ENCODE measurements at places on chromosomes 5 and 9. TPM values are rescaled to one million over a fixed set of nuclear protein-coding genes. Genes with fewer than 3 reads are reported as not detected.

Gene IFNA8
- total RNA-seq: not detected

GRCh38 chr9:109455861-109456260 lies 42.2 kb downstream of the PTPN3 start:
- DNase-seq: no peak

DNA sequence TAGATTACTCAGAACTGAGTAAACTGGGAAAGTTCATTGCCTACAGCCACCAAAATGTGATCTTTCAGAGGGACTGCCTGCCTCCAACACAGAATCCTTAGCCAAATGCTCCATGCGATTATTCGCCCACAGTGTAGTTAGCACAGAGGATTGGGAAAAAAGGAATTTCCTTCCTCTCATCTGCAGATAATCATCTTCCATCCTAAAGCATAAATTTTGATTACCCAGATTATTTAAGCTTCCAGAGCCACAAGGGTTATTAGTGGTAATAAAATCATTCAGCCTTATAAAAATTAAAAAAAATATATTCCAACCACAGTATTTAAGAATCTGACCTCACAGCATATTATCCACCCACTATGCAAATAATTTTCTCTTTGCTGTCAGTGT lies 285.3 kb upstream of the GRAMD2B start:
- no peak for DNase-seq

Gene IFNK
- not detected for total RNA-seq

Gene USP20
- 5.6 TPM for total RNA-seq

Gene FOXD1
- total RNA-seq: 1.3 TPM

DNA sequence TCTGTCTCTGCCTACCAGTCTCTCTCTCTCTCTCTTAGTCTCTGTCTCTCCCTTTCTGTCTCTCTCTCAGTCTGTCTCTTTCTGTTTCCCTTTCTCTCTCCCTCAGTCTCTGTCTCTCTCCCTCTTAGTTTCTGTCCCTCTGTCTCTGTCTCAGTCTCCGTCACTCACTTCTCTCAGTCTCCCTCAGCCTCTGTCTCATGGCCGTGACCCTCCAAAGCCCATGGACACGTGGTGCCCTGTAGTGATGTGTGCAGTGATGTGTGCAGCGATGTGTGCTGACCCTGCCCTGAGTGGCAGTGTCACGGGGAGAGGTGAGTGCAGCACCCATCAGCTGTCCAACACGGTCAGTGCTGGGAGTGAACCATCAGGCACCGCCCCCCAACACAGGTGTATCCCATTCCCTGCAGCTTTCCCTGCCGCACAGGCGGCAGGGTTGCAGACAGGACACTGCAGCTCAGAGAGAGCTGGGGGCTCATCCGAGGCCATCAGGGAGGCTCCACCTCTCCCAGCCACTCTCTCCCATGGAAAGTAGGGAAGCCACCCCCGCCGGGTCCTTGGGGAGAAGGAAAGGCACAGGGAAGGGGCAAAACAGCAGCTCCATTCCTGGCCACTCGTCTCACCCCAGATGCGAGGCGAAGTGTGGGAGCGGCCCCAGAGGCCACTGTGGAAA lies 794 bp upstream of the LRRC14B start:
- DNase-seq: no peak

GRCh38 chr5:167348251-167348926 lies 943.1 kb upstream of the WWC1 start:
- DNase-seq: no peak

- DNase-seq: no peak
These were observed 84.9 kb downstream of the KIF4B start for GRCh38 chr5:155098433-155098832.

DNA sequence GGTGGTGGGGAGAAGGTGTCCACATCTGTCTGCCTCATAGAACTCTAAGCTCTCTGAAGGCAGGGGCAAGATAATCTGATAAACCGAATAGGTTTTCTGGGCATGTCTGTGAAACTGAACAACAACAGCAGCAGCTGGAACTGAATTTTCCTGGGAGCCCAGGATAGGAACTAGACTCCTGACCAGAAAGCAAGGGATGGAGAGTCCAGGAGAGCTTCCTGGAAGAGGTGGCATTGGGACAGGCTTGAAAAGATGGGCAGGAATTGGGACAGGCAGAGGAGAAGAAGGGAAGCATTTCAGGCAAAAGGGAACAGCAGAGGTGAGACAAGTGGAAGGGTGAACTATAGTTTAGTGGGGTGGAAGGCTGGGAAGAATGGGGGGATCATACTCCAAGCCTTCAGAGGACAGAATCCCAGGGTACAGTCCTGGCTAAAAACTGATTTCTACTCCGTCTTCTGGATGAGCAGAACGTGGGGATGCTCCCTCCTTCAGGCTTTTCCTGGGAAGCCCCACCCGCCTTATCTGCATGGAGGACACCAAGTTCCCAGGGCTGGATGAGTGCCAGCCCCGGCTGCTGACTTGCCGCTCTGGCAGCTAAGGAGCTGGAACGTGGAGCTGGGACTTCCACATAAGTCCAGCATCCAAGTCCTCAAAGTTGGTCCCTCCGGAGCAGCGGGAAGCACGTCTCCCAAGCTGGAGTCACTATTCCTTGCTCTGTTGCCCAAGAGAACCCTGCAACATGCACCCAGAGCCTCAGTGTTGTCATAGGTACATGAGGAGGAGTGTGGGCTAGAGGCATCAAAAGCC lies 13.9 kb upstream of the KIF12 start:
- DNase-seq: peak; percentile 74

- no peak for DNase-seq
These were observed 58.2 kb downstream of the ESM1 start for GRCh38 chr5:54927097-54927746.

Gene COL23A1
- 2.0 TPM for total RNA-seq

Gene ZNF354C
- total RNA-seq: 8.8 TPM

DNA sequence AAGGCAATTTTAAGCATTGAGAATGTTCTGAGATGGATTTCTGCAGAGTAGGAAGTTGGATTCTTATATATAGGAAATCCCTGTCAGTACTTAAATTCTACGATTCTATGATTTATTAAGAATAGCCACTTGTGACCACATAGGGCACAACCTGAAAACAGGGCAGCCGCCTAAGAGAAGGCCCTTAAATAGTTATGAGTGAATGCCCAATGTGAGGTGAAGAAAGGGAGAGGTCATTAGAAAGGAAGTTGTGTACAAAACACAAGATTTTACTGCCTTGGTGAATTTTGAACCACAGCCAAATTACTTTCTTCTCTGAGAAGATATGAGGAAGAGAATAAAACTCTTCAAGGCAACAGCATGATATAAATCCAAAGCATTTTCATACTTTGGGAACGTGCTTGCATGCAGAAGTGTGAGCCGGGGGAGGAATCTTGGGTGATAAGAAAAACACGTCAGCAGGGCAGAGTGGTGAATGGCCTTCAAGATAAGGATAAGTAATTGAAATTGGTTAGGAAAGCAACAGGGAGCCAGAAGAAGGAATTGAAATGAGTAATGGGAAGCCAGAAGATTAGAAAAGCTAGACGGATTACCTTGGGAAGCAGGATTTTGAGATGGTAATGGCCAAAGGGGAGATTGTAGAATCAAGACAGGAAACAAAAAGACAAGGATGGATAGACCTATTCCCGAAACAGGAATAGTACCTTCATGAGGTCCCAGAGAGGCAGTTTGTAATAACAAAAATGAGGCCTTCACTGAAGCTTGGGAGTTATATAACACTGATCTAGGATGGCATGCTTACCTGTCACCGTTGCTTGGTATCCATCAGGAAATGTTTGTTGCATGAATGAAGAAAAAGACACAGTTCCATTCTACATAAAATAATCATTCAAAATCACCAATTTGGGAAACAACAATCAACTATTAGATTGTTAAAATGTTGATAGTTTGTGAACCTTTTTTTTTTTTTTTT lies 244.3 kb downstream of the PDE4D start:
- DNase-seq: no peak

Gene ASPN
- total RNA-seq: 29.5 TPM

DNA sequence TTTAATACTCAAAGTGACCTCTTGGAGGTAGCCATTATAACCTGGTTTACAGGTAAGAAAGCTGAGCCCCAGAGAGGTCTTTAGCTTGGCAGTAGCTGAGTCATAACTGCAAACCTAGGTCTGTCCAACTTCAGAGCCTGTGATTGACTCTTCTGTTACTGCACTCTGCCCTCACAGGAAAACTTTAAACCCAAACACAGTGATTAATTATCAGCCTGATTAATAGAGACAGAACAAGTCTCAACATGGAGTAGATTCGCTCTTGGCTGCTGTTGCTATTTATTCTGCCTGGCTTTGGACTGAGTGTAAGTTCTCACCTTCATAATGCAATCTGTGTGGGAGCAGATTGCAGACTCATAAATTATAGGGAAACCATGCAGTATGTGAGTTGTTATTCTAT lies 27.4 kb upstream of the TXN start:
- DNase-seq: no peak

DNA sequence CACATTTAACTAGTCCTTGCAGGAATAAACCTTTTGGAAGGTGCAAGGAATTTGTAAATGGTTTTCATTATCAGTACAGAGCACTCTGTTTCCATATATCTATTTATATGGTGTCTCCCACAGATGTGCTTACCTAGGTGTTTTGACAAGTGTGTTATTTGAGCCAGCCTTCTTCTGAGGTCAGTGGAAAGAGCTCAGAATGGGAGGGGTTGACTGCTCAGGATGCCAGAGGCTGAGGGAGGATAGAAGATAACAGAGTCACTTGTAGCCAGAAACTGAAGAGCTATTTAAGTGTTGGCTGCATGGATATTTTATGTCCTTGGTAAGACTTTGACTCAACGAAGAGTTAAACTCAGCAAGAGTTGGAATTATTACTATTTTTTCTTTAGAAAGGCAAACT lies 5.0 kb downstream of the CMYA5 start:
- peak; percentile 28 for DNase-seq

Gene CCL28
- total RNA-seq: under 0.01 TPM

DNA sequence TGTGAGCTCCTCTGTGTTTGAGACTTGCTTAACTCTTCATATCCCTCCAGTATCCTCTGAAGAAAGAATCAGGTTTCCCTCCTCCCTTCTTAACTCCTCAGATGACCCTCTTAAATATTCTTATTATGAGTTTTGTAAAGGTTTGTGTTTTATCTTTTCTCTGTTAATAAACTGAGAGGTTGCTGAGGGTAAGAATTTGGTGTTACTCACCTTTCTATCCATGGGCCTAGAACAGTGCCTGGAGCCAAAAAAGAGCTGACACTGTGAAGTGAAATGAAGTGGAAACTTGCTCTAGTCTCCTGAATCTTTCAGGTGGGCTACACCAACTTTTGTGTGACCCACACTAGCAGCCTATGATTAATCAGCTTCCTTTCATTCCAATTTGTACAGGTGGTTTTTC lies 208.4 kb downstream of the CSNK1G3 start:
- no peak for DNase-seq

Gene IL33
- total RNA-seq: 152 TPM

DNA sequence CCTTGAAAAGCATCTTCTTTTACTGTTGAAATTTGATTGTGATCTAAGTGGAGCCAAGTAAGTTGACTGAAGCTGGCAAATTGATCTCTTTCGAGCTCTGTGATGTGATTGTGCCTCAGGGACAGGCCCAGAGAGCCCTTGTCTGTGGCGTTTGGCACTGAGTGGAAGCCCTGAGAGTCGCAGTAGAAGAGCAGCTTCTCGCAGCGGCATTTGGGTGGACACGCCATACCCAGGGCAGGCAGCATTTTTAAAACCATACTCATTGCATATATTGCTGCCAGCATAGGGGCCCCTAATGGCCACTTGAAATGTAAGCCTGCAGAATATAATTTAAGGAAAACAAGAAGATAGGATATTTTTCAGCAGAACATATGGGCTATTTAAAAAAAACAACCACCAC lies 894 bp downstream of the LRRTM2 start:
- no peak for DNase-seq

DNA sequence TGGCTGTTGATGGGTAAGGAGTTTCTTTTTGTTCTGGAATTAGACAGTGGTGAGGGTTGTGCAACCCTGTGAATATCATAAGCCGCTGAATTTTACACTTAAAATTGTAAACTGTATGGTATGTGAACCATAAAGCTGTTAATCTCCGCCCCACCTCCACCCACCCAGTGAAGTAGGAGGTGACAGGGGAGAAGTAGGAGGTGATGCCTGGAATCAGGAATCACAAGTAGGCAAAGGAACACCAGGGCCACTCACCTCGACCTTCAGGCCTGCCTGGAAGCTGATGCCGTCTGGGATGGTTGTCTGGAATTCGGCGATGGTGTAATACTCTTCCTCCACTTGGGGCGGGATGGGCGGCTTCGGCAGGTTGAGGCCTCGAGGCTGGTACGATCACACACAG lies 62.3 kb upstream of the UBTD2 start:
- no peak for DNase-seq

DNA sequence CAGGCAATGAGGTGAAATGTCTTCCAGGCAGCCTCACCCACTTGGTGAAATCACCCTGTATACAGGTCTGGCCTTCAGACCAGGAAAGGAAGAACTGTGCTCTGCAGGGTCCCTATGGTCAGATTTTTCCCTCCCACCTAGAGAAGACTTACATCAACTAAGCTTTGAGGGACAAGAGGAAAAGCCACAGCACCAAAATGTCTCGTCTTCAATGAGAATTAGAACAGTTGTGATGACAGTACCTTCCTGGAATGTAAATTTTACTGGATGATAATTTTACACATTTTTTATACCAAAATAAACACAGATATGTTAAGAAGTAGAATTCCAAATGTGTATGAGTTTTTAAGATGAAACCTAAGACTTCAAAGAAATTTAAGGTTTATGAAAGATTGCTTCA lies 283.9 kb downstream of the SPOCK1 start:
- no peak for DNase-seq

Gene PCA3
- total RNA-seq: not detected

Gene CHSY3
- total RNA-seq: not detected

Gene PCDHGA5
- 1.8 TPM for total RNA-seq

DNA sequence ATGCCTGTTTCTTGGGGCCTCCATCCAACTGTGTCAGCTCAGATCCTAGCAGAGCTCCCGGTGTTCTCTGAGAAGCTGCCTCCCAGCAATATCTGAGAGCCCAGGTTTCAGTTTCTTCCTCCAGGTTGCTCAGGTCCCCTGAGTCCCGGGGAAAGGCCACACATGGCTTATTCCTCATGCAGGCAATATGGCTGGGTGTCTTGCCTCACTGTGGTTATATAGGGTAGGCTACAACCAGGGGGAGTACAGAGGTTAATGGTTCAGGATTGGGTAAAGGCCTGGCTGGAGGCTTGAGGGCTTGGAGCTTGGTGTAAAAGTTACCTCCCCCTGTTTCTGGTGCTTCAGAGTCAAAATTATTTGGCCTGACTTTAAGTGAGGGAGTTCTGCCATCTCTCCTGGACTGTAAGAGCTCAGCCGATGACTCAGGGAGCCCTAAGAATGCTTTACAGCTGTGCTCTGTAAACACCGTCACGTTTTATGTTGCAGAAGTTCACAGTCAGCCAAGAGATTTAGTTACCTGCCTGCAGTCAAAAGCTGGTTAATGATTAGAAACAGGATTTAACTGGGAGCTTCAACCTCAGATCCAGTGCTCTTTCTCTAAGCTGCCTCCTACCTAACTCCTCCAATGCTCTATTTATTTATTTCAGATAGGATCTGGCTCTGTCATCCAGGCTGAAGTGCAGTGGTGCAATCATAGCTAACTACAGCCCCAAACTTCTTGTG lies 24.3 kb upstream of the UBAP2 start:
- peak; percentile 52 for DNase-seq

DNA sequence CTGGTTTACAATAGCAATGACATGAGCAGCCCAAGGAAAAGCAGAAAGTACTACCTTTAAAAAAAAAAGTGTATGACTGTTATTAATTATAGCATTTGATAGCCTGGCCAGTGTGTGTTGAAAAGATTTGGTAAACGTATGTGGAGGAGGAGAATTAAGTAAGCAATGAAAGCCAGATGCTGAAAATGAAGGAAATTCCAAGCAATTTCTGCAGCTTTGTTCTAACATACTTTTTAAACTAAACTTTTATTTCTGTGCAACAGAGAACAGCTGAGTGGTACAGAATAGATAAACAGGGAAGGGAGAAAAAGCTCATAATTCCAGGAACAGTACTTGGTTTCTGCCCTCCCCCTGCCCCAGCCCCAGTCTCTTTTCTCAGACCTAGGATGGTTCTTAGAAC lies 252.6 kb downstream of the ADAMTSL1 start:
- DNase-seq: no peak

All from uterus (tissue), 4 donors.